ENCODE measurements at places on chromosomes 7 and 10.

DNA sequence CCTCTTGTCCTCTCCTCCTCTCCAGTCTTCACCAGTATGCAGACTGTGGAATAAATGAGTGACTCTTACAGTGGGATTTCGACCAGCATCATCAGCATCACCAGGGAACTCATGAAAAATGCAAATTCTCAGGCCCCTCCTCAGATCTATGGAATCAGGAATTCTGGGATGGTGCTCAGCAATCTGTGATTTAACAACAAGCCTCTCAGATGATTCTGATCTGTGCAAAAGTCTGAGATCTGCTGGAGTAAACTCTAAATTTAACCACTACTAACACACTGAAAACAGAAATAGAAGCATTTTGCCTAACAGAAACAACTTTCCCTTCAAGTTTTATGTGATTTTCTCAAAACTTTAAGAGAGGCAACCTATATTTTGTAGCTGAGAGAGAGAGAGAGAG lies 124.8 kb upstream of the FAM3C start:
- no peak for DNase-seq

DNA sequence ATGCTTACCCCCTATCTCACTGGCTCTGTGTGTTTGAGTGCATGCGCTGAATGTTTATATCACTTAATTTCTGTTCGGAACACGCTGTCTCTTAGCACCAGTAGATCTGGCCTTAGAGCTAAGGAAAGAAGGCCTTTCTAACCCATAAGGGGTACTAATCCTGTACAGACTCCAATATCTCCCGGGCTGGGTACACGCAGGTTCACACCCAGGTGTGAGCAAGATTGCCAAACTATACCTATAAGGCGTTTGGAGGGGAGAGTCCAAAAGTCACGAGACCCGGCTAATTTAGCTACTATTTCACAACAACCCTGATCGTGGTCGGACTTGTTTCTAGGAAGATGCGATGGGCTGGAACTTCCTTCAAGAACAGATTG lies 727 bp upstream of the PDSS1 start:
- DNase-seq, result no peak

DNA sequence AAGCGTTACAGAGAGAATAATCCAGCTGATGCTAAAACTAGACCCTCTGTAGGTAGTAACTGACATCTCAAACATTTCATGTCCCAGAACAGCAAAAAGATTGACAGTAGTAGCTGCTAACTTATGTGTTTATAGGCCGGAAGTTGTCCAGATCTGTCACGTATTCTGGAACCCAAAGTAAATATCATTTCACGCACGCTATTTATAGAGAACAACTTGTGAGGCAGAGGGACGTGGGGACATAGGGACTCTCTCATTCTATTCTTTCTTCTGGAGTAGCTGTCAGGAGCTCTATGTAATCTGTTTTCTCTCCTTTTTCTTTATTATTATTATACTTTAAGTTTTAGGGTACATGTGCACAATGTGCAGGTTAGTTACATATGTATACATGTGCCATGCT lies 22.3 kb downstream of the AGK start:
- no peak for DNase-seq

GRCh38 chr10:101493782-101494281 lies 94.2 kb downstream of the POLL start:
- DNase-seq, result no peak

GRCh38 chr10:58888957-58889356 lies 287.5 kb upstream of the PHYHIPL start:
- no peak for DNase-seq

DNA sequence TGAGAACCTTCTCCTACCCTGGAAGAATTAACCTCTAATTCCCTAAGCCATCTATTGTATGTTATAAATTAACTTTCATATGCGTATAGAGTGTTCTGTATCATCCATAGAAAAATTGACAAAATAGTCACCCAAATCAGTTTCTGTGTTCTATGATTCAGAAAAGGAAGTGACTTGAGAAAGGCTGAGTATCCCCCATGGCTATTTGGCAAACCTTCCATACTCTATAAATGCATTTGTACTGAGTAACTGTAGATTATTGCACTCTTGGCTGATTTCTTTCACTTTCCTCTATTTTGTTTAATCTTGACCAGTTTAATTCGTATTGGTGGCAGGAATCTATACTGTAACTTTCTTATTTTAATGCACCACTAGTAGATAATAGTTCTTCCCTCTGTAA lies 182.2 kb downstream of the HTR7 start:
- DNase-seq, result no peak

DNA sequence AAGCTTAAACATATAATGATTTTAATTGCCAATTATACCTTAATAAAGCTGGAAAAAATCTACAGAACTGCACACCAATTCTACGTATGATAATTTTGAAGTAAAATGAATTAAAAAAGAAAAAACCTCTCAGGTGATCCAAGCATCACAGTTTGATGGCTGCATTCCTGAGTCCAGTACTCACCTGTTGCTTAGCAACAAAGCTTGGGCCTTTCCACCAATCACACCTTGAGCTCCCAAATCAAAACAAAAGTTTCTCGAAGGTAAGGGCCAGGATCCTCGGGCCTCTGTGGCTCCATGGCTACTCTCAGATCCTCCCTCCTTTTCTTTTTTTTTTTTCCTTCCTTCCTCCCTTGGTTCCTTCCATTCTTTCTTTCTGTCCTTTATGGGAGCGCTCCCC lies 137.2 kb upstream of the PCBD1 start:
- DNase-seq, result no peak

GRCh38 chr10:45211576-45211975 lies 103.8 kb downstream of the OR13A1 start:
- no peak for DNase-seq

DNA sequence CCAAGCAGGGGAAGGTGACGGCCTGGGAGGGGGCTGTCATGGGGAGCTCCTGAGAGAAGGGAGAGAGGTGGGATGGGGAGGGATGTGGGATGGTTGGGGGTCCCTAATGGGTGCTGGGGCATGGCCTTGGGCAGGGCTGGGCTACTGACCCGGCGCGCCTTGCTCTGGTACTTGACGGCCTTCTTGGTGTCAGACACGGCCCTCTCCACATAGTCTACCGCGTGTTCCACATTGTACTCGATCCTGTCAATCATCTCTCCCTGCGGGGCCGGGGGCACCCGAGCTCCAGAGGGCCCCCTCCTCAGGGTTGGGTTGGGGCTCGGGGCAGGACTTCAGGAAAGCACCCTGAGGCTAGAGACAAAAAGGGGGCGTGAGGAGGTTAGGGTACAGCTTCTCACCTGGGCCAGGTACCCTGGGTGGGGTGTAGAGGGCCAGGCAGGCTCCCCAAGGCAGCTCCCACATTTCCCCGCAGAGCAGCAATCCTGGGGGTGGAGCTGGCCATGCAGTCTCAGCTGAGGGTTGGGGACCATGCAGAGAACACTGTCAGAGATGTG lies 17.3 kb downstream of the BUD23 start:
- DNase-seq, result no peak

DNA sequence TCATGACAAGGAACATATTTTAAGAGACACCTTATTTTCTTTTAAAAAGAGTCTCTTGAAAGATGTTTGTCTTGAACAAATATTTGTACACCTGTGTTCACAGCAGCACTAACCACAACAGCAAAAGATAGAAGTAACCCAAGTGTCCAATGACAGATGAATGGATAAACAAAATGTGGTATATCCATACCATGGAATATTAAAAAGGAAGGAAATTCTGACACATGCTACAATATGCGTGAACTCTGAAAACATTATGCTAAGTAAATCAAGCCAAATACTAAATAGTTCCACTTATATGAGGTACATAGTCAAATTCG lies 17.8 kb downstream of the SGMS1 start:
- DNase-seq, result no peak

GRCh38 chr10:95278061-95278988 lies 12.5 kb downstream of the PDLIM1 start:
- DNase-seq, result no peak

GRCh38 chr10:107019154-107019553 lies 145.4 kb downstream of the SORCS1 start:
- no peak for DNase-seq

- no peak for DNase-seq
Measured at GRCh38 chr7:12146813-12147212, 64.3 kb upstream of the TMEM106B start.

- no peak for DNase-seq
Measured at GRCh38 chr10:35300063-35300699, 36.1 kb upstream of the CCNY start.

GRCh38 chr10:125123476-125124114 lies 36.8 kb downstream of the CTBP2 start:
- DNase-seq, result peak; percentile 90

DNA sequence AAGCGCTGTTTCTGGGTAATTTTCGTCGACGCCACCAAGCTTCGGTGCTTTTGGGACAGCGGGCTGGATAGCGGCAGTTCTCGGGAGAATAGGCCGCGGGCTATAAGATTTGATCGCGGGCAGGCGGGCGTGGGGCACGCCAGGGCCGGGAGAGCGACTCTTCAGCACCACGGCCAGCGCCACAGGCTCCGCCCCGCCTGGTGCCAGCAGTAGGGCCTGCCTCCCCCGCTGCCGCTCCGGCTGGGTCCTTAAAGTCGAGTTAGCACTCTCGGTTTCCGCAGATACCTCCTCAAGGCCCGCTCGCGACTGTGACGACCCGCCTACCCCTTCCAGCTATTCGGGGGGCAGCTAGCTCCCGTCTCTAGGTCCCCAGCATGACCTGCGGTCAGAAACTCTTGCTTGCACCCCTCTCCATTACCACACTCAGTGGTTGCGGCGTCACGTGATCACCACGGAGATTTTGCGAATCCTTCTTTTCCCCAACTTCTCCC lies 9.4 kb downstream of the NXPH1 start:
- no peak for DNase-seq

Measured in SHP77 (cell line).